Thymus (tissue), 14 donors: ENCODE measurements at places on chromosomes 7 and 10. TPM values are rescaled to one million over a fixed set of nuclear protein-coding genes. Genes with fewer than 3 reads are reported as not detected.

EIF5AL1 gene
- total RNA-seq = 0.28 TPM

DNA sequence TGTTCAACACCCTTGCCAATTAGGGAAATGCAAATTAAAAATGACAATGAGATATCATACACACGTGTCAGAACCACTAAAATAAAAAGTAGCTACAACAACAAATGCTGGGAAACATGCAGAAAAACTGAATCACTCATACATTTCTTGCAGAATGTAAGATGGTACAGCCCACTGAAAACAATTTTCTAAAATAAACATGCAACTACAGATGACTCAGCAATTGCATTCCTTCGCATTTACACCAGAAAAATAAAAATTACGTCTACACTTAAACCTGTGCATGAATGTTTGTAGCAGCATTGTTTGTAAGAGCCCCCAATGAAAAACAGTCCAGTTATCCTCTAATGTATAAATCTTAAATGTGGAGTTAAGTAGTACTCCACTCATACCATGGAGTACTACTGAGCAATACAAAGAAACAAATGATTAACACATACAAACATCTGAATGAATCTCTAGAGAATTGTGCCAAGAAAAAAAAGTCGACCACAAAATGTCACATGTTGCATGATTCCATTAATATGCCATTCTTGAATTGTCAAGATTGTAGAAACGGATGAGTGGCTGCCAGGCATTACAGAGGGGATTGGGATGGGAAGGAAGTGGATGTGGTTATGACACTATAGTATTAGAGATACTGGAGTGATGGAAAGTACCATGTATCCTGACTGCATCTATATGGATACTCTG is 134.6 kb upstream of the NPSR1 start:
- no peak overlapping the region for H3K27ac ChIP-seq
- H3K27me3 ChIP-seq = no peaks in the 10 kb centered on the region
- H3K36me3 ChIP-seq = no peaks in the 10 kb centered on the region
- H3K4me3 ChIP-seq = no peak overlapping the region

DNA sequence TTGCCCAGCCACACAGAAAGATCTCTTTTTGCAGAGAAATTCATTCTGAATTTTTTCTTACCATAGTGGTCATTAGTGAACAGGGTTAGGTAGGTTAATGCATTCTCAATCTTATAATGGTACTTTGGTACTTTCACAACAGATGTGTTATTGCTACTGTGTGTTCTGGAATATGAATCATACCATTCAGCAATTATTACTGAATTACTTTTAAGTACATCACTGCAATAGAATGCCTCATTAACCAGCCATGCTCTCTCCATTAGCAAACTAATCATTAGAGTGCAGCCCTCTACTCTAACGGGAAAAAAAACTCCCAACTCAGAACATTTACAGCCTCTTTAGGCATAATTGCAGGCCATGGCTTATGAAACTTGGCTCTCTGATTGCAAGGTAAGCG is 102.1 kb downstream of the DOCK4 start:
- no peaks in the 10 kb centered on the region for H3K36me3 ChIP-seq
- H3K4me1 ChIP-seq = no peaks in the 10 kb centered on the region
- no peak overlapping the region for H3K4me3 ChIP-seq
- no peak overlapping the region for H3K27ac ChIP-seq
- DNase-seq = no peak

GRCh38 chr7:120163449-120163848 is 109.5 kb upstream of the KCND2 start:
- no peak for DNase-seq
- H3K36me3 ChIP-seq = no peaks in the 10 kb centered on the region
- H3K4me3 ChIP-seq = no peak overlapping the region
- H3K27ac ChIP-seq = no peak overlapping the region

TMEM270 gene
- total RNA-seq = 0.09 TPM
